Activated CD4-positive, alpha-beta T cell treated with anti-CD3 and anti-CD28 coated beads, Interleukin-2, Interleukin-6, amounts not matched to agents 100 ng/mL and 50 ng/mL, durations not matched to agents 16 hours and 8 hours (primary cell): ENCODE measurements at places on chromosomes 6 and 20.
A peak's percentile ranks its signal among the peaks of the same experiment; 100 is the strongest.

- no peak for DNase-seq
Measured at GRCh38 chr20:49400904-49401303, 81.6 kb downstream of the KCNB1 start.

DNA sequence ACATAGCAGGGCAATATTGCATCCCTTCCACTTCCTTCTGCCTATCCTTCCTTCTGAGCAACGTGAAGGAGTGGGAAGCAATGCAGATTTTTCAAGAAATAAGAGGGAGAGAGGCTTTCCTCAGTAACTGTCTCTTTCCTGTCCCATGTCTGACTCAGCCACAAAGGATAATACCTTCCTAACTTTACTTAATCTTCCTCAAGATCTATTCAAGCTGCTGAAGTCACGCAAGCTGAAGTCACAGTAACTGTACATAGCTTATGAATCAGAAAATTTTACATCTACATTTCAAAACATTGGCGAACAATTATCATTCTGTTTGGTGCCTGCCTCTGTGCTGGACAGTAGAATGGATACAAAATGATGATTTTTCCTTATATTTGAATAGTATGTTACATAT is 86.4 kb upstream of the POU3F2 start:
- DNase-seq, result no peak

- DNase-seq, result no peak
Measured at GRCh38 chr6:17318435-17319165, 37.4 kb downstream of the RBM24 start.

- peak; percentile 67 for DNase-seq
Measured at GRCh38 chr6:128327890-128328289, 192.5 kb downstream of the PTPRK start.

GRCh38 chr6:135985471-135985870 is 134.0 kb downstream of the PDE7B start:
- DNase-seq, result no peak

GRCh38 chr6:90574610-90575009 is 12.3 kb downstream of the MAP3K7 start:
- DNase-seq, result no peak

DNA sequence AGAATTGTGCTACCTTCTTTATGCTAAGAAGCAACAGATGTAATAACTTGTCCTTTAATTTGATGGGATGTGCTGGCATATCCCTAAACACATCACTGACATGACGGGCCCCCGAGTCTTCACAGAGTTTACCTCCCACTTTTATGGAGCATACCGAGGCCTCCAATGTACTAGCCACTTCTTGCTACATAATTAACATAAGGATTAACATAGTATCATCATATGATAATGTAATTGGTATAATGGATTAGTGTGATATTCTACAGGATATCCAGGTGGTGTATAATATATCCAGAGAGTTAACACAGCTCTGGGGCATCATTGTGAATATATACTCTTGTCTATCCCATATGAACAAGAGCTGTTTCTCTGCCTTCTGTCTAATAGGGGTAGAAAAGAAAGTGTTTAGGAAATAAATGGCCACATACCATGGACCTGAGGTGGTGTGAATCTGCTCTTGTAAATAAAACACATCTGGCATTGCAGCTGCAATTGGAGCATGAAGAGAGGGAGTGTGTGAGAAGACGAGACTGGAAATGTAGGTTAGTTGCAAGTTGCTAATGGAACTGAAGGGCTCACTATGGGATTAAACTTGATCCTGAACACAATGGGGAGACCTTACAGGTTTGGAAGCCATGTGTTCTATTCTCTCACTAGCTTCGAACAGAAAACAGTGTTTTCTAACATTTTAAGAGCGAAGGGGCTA is 102.3 kb downstream of the IYD start:
- no peak for DNase-seq

GRCh38 chr6:72579865-72580264 is 42.0 kb upstream of the KCNQ5 start:
- DNase-seq, result no peak
